NCI-H345 (cell line): ENCODE measurements at places on chromosomes 1 and 21.

GRCh38 chr1:172724765-172725613 is 66.1 kb downstream of the FASLG start:
- DNase-seq: no peak

- DNase-seq: no peak
Measured at GRCh38 chr21:29499734-29500343, 201.1 kb downstream of the BACH1 start.

GRCh38 chr1:54678776-54679643 is 36.7 kb upstream of the TTC4 start:
- no peak for DNase-seq

GRCh38 chr1:55534565-55535121 is 319.5 kb upstream of the USP24 start:
- no peak for DNase-seq

DNA sequence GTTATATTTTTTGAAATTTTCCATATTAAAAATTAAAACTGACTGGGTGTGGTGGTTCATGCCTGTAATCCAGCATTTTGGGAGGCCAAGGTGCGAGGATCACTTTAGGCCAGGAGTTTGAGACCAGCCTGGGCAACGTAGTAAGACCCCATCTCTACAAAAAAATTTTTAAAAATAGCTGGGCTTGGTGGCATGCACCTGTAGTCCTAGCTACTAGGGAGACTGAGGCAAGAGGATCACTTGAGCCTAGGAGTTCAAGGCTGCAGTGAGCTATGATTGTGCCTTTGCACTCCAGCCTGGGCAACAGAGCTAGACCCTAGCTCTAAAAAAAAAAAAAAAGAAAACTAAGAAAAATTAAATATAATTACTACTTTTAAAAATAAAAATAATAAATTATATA is 4.5 kb upstream of the SVBP start:
- DNase-seq: no peak

DNA sequence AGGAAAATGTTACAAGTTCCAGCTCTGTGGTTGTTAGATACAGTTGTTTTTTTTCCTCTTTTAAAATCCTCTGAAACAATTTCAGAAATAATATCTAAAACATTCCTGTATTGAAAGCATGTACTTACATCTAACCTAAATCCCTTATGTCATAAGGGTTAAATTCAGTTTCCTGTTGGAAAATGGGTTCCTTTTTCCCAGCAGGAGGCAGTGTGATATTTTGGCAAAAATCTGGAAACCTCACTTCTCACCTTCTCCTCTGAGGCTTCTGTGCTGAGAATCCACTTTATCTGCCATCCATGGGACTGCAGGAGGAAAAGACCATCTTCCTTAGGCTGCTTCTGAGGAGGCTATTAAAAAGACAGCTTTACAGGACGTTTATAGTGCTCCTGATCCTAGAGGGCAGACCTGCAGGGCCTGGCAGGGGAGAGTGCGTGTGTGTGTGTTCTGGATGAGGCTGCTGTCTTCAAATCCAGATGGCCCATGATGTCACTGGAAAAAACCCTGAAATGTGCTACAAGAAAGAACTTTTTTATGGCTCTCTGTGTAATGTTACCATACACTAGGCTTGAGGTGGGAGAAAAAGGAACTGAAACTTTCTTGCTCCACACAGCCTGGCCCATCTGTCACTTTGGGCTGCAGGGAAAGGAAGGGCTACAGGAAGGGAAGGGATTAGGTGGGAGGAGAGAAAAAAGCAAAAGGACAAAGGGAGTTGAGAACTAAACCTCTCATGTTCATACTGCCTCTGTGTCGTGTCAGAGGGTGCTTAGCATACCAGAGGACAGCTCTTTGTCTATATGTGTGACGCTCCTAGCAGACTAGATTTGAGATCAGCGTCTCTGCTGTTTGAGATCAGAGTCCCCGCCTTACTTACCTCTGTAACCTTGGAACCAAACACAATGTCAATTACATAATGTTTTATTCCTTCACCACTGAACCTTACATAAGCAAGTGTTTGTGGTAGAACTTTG is 379.2 kb upstream of the SPAG17 start:
- no peak for DNase-seq

DNA sequence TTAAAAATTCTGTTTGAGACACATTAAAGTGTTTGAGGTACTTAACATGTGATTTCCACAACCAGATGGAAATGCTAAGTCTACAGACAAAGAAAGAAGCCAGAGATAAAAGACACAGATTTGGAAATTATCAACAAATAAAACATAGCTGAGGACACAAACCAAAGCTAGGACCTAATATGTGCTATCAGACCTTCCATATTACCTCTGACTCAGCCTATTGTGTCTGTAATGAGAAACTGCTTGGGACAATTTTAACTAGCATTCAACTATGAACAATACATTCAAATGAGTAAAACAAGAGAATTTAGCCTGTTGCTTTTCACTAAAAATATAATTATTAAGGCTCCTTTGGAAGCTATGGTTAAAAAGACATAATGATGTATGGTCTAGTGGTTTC is 54.6 kb downstream of the WNT2B start:
- DNase-seq: no peak

DNA sequence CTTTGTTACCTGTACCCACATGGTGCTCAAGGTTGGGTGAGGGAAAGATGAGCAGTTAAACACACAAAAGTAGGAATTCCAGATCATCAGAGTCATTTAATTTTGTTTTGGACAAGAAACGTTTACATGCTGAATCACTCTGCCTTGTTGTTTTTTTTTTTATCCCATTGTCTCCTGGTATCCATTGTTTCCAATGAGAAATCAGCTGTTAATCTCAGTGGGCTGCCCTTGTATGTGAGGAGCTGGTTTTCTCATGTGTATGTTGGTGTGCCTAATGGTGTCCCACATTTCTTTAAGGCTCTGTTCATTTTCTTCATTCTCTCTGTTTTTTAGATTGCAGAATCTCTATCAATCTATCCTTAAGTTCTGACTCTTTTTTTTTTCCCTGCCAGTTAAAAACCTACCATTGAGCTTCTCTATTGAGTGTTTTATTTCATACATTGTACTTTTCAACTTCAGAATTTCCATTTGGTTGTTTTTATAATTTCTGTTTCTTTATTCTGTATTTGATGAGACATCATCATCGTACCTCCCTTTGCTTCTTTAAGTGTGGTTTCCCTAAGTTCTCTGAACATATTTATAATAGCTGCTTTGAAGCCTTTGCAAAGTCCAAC is 8.8 kb upstream of the OBSCN start:
- no peak for DNase-seq

DNA sequence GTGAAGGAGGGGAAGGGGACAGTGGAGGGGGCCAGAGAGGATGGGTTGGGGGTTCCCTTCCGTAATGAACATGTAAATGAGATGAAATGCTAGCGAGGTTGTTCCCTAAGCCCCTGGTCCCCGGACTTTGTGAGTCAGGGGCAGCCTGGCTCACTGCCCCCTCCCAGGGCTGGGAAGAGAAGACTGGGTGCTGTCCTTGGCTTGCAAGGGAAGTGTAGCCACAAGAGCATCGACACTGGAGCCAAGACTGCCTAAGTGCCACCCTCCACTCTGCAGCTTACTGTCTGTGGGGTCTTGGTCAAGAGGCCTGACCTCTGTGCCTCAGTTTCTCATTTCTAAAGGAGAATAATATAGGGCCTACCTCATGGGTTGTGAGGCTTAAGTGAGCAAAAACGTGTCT is 483 bp downstream of the PEAR1 start:
- DNase-seq: no peak

DNA sequence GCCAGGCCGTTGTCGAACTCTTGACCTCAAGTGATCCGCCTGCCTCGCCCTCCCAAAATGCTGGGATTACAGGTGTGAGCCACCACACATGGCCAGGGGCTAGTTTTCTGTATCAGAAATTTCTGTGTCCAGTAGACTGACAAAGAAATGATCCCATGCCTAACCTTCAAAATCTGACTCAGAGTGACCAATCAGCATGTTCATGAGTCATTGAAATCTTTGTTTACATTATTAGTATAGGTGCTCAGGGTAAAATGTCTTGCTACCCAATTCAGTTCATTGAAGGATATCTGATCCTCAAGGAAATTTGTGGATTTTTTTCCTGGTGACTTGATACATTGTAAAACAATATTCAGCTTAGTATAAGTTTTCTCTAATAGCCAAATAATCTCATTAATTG is 11.0 kb upstream of the LDLRAD2 start:
- no peak for DNase-seq

GRCh38 chr1:167899253-167899681 is 14.7 kb downstream of the ADCY10 start:
- no peak for DNase-seq

- DNase-seq: no peak
Measured at GRCh38 chr1:47196622-47197021, 6.8 kb upstream of the PDZK1IP1 start.

- no peak for DNase-seq
Measured at GRCh38 chr1:116259663-116260062, 113.4 kb upstream of the ATP1A1 start.
